Epithelial cell of proximal tubule (primary cell): ENCODE measurements at places on chromosomes 6 and 20. TPM values are rescaled to one million over a fixed set of nuclear protein-coding genes. Genes with fewer than 3 reads are reported as not detected.

DNA sequence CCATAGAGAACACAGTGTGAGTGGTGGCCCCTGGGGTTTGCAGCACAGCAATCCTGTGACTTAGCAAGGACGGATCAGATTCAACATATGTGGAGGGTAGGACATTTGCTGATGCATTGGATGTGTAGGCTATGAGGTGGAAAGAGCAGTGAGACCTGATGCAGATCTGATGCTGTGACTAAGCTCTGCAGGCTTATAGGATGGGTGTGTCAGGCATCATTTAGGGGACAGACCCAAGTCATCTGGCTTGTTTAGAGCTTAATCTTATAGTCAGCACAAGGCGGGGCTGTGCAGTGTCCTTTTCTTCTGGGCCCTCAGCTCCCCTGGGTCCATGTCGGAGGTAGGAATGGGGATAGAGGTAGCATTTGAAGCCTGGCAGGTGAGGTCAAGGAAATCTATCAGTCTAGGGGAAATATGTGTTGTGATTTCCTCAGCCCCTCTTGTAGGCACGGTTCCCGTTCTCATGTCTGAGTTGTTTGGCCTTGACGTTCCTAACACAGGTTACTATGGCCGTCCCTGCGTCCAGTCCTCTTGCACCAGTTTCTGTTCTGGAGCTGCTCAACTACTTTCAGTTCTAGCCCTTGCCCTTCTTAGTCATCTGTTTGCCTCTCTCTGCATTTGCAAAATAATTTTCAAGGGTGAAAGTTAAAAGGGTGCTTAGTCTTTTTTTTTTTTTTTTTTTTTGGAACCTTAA, 15.6 kb upstream of the MAPRE1 start:
- no peak for DNase-seq

GJA10 gene
- not detected in 2 replicates for total RNA-seq

DNA sequence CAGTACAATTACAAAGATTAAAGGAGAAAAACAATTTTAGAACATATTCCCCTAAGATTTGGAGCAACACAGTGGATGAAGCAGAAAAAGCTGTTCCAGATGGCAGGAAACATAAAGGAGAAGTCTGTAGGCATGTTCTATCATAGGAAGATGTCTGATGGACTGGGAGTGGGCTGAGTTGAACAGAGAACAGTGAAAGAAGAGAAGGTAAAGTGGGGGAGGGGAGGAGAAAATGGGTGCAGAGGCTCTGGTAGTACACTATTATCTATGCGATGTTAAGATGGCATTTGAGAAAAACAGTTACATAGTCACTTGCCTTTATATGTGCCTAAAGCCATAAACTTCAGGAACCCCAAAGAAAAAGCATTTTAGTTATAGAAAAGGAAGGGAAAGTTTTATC, 4.2 kb upstream of the PHIP start:
- no peak for DNase-seq

DNA sequence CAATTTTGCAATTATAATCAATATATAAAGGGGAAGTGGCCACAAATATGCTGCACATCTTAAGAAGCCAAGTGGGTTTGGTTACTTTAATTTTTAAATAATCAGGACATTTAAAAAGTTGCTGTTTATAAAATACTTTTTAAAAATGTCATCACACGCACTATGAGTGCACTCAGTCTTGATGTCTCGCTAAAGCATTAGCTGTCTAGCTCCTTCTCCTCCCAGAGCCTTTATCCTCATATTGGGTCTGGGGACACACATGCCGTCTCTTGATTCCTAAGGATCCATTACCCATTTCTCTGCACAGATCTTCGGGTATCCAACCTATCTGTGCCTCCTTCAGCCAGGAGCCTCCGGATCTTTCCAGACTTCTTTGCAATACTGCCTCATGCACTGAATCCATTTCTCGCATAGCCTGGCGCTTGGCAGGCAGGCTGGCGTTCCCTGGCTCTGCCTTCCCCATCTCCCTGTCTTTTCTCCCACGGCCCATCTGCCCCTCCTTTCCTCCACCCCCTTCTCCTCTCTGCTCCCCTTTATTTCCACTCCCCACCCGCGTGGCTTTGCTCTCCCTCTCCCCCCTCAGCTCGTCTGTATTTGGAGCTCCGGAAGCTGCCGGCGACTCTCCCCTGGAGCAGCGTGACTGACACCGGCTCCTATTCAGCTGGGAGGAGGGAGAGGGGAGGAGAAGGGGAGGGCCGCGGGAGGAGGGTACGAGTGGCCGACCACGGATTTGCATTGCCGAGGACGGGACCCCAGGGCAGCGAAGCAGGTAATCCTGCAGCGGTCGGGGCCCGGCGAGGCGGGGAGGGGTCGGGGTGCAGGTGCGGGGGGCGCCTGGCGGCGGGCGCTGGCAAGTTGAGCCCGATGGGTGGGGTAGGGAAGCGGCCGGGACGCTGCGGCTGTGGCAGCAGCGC, at the start of gene CAP2:
Gene CAP2 (plus strand): TSS at position 618 of the 914 bp plus-strand sequence. CDS start 27,961 bp downstream, outside the sequence.
- no peak for DNase-seq

- no peak for DNase-seq
Measured at GRCh38 chr6:37038292-37039198, 33.1 kb downstream of the FGD2 start.

DNA sequence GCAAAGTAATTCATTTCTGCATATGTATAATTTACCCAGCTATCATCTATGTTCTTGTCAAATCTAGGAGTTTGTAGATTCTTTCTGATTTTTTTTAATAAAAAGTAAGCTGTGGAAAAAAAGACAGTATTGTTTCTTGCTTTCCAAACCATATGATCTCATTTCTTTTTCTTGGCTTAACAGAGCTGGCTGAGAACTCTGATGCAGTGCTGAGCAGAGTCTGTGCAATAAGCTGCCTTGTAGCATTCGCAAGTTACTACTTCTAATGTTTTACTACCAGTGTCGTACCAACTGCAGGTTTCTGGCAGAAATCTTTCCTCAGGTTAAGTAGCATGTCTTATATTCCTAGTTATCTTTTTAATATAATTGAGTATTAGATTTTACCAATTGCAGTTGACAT, 15.6 kb downstream of the RRBP1 start:
- DNase-seq = no peak

- DNase-seq = no peak
Measured at GRCh38 chr6:83707829-83708545, 914 bp downstream of the SNAP91 start.

GRCh38 chr20:48298851-48299484, 513.7 kb upstream of the SULF2 start:
- no peak for DNase-seq

DNA sequence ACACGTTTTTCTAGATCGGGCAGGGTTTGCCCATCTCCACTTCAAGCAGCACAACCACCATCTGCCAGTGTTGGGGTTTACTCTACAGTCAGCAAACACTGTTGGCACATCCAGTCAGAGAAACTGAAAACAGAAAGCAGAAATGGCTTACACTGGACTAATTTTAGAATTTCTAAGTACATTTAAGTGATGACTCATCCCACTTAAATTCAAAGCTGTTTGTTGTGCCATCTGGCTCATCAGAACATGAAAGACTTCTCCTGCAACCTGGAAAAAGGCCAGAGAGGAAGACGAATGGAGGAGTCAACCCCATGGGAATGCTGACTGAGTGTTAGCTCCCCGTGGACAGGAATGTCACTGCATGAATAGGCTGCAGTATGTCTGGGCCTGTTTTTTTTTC, 21.8 kb downstream of the FAM209B start:
- peak; percentile 95 for DNase-seq

- no peak for DNase-seq
Measured at GRCh38 chr6:157505912-157506491, 125.0 kb downstream of the ZDHHC14 start.

DNA sequence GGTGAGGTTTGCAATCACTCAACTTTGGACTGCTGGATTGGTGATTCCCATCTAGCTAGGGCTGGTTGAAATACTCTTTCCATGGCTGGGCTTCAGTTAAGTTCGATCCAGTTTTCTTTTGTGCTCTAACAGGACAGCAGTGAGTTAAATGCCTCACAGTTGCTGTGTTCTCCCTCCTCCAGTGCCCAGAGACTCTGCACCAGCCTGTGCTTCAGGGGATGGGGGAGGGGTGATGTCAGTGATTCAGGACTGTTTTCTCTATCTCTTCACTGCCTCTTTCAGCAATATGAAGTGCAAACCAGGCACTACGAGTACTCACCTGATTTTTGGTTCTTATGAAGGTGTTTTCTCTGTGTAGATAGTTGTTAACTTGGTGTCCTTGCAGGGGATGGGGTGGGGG, 88.2 kb upstream of the FAM83B start:
- no peak for DNase-seq

- no peak for DNase-seq
Measured at GRCh38 chr20:9981829-9982228, 53.0 kb upstream of the ANKEF1 start.

DNA sequence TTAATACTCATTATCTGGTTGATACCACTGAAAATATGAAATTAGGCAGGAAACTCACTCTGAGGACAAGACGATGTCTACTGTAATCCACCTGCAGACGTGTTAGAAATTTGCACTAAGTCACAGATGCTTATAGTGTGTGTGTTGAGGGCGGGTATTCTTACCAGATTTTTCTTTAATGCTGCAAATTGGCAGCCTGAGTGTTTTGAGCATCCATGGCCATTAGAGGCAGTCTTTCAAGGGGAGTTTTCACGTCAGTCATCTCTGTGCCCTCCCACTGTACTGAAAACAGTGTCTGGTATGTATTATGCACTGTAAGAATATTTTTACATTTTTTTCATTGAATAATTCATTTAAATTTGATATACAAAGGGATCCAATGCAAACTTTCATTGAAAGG, 266.5 kb upstream of the QKI start:
- no peak for DNase-seq

FAM83D gene
- 56.7 and 72.8 TPM in 2 replicates for total RNA-seq

DNA sequence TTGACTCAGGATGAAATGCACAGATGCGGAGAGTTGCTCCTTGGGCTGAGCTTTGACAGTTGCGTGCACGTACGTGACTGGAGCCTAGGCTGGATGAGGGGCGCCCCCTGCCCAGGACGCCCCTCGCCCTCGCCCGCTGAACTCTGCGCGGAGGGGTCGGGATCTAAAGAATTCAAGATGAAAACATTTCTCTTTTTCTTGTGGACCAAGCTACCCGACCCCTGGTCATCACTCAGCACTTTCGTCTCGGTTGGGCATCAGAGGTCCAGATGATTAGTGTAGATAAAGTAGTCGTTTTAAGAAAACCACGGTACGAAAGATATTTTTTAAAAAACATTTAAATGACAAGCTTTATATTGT, 700 bp downstream of the DTD1 start:
- DNase-seq = no peak

- DNase-seq = no peak
Measured at GRCh38 chr6:41545247-41545702, 906 bp upstream of the FOXP4 start.

RPS21 gene
- 2,187 and 2,322 TPM in 2 replicates for total RNA-seq

- peak; percentile 12 for DNase-seq
Measured at GRCh38 chr6:121319112-121319553, 15.1 kb downstream of the TBC1D32 start.

POU5F1 gene
- 2.1 and 5.1 TPM in 2 replicates for total RNA-seq

GRCh38 chr6:140909625-140910024, 1223.1 kb upstream of the GJE1 start:
- no peak for DNase-seq

GRCh38 chr20:10218536-10219451, at the start of gene SNAP25:
Gene SNAP25 (plus strand): TSS chr20:10218830. CDS start chr20:10275492, 56,662 bp downstream.
- no peak for DNase-seq
